Heart left ventricle (tissue), 16 donors: ENCODE measurements at places on chromosomes 11 and 22.
A peak's percentile ranks its signal among the peaks of the same experiment; 100 is the strongest.

GRCh38 chr22:30289980-30290313, 642 bp upstream of the CASTOR1 start:
- DNase-seq, result peak; percentile 18

- no peak for DNase-seq
These were observed 718 bp downstream of the INTS5 start for GRCh38 chr11:62652161-62653006.

- peak; percentile 92 for DNase-seq
These were observed at the start of gene SMARCB1 for GRCh38 chr22:23786752-23787599. SMARCB1 (plus strand) TSS chr22:23786966; CDS start chr22:23787170, 204 bp downstream.

- no peak for DNase-seq
These were observed 2.6 kb upstream of the MS4A2 start for GRCh38 chr11:60085909-60086308.

- no peak for DNase-seq
These were observed 2.5 kb upstream of the CLDN5 start for GRCh38 chr22:19526702-19527111.

- no peak for DNase-seq
These were observed 150.6 kb upstream of the CCDC179 start for GRCh38 chr11:23010790-23011335.

DNA sequence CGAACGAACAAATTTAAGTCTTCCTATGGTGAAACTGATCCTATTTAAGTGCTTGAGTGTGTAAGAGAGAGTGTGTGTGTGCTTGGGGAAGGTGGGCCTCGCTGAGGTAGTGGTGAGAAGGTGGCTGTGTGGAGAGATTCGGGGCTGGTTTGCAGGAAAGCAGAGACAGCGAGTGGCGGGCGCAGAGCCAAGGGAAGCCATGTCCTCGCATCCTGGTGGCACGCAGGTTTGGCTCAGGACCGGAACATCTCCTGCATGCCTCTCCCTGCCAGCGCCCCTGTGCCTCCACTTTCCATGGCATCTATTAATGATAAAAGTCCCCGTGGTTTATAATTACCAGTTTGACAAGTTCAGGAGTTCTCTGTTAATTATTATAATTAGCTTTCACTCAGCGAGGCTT, 383.1 kb upstream of the CADM1 start:
- DNase-seq, result no peak

GRCh38 chr11:69983897-69984438, 94.1 kb upstream of the ANO1 start:
- DNase-seq, result no peak

- DNase-seq, result no peak
These were observed at the start of gene KCNJ4 for GRCh38 chr22:38455076-38455529. KCNJ4 (minus strand) TSS chr22:38455199; CDS start chr22:38428132, 27,067 bp downstream.

GRCh38 chr22:35587447-35587870, 29.7 kb downstream of the MB start:
- DNase-seq, result peak; percentile 91

DNA sequence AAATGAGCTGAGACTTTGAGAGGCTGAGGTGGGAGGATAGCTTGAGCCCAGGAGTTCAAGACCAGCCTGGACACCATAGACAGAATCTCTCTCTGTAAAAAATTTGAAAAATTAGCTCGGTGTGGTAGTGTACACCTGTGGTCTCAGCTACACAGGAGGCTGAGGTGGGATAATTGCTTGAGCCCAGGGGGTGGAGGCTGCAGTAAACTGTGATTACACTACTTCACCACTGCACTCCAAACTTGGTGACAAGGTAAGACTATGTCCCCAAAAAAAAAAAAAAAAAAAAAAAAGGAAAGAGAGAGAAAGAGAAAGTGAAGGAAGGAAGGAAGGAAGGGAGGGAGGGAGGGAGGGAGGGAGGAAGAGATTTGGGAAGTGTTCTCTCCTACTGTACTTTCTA, 25.3 kb downstream of the RRP8 start:
- DNase-seq, result no peak

DNA sequence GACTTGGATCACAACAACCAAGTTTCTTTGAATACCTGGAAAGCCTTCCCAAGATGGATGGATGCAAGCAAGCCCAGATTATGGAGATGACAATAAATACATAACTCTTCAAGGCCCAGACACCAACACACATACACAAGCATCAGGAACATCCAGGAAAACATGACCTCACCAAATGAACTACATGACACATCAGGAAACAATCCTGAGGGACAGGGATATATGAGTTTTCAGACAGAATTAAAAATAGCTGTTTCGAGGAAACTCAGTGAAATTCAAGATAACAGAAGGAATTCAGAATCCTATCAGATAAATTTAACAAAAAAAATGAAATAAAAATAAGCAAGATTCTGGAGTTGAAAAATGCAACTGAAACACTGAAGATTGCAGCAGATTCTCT, 659.4 kb downstream of the METTL15 start:
- no peak for DNase-seq

GRCh38 chr11:34658071-34659015, 37.5 kb downstream of the EHF start:
- DNase-seq, result no peak

DNA sequence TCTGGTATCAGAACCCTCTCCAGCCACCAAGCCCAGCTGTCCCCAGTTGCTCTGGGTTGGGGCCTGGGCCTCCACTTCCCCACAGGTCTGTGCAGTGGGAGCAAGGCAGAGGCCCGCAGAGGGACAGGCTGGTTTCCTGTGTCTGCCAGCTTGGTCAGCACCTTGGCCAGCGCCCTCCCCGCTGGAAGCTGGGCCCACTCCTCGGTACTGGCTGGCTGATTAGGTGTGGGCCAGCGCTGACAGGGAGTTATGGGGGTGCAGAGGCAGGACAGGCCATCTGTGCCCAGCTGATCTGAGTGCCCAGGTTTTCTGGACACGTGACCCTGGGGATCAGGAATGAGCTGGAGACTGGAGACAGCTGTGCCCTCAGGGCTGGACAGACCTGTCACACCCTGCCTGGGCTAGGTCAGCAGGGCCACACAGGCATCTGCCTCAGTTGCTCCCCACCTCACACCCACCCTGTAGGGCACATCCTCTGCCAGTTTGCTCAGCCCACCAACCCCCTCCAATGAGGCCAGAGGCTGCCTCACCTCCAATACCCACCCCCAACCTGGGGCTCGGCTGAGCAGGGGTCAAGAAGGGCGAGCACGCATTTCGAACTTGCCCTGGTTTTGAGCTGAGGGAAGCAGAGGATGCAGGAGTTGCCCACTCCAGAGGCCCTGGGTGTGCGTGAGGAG, 175.3 kb downstream of the IGLL1 start:
- DNase-seq, result peak; percentile 47

DNA sequence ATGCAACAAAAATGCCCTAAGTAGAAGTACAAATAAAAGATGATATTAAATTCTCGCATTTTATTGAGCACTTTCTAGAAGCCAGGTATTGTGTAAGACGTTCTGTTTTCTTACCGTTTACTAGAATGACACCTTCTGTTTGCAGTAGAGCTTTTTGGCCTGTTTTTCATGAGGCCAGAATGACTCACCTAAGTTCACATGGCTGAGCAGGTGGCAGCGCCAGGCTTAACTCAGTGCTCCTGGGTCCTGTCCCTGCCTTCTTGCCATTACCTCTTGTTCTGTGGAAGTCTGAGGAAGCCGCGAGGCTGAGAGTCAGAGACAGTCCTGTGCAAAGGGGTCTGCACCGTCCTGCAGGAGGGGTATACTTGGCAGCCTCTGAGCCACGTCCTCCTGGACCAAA, 113.8 kb downstream of the ATXN10 start:
- DNase-seq, result no peak

DNA sequence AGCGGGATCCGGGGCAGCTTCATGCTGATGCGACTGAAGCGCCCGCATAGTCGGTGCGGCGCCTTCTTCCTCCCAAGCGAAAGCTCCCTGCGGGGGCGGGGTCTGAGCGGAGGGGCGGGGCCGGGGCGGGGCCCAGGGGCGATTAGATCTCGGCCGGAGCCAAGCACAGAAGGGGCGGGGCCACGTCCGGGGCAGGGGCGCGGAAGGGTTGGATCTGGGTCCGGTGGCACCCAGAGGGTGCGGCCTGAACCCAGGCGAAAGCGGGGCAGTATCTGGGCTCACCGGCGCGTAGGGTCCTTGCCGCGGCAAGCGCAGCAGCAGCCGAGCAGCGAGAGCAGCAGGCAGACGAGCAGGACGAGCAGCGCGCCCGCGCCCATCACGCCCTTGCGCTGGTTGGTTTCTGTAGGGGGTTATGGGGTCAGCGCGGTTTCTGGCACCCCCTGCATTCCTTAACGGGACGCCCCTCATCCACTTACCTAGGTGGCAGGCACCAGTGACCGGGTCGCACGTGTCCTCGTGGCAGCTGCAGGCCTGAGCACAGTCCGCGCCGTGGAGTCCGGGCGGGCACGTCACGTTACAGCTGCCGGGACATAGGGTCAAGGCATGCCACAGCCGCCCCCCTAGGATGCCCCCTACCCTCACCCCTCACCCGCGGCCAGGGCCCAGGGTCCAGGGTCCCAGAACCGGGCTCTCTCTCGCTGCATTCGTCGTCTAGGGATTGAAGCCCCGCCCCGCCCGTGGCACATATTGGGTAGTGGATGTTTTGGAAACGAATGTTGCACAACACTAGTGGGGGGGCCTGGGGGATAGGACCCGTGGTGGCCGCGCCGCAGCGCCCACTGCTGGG, 8.1 kb downstream of the SCARF2 start:
- peak; percentile 48 for DNase-seq

- DNase-seq, result peak; percentile 43
These were observed 87.9 kb downstream of the AMBRA1 start for GRCh38 chr11:46505741-46506482.

GRCh38 chr22:42296381-42296853, 26.0 kb upstream of the TCF20 start:
- DNase-seq, result peak; percentile 58

GRCh38 chr22:47309946-47310345, 547.5 kb downstream of the TBC1D22A start:
- DNase-seq, result no peak

- peak; percentile 85 for DNase-seq
These were observed 8.8 kb upstream of the PDGFB start for GRCh38 chr22:39253435-39254070.

- no peak for DNase-seq
These were observed 40.3 kb downstream of the IGF2 start for GRCh38 chr11:2098691-2099515.

DNA sequence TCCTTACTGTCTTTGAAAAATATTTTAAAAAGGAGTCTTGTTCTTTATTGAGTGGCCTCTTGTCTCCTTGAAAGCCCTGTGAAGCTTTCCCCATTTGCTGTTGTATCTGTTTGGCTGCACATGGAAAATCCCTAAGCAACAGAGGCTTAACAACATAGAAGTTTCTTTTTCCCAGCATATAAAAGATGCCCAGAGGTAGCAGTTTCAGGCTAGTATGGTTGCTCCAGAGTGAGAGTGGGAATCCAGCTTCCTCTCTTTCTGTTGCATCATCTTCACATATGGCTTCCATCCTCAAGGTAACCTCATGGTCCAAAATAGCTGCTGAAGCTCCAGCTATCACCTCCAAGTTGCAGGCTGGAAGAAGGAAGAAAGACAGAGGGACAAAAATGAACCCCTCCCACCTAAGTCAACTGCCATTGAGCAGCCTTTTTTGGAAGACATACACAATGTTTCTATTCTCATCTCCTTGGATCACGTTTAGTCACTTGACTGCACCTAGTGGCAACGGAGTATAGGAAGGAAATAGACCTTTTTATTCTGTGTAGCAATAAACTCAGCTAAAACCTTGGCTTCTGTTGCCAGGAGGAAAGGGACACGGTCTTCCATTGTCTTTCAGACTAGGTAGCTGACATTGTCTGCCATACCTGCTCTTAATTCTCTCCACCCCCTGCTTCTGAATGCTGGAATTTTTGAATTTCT, 5.3 kb downstream of the CSF2RB start:
- DNase-seq, result no peak

GRCh38 chr11:123143476-123143875, 51.6 kb downstream of the CLMP start:
- no peak for DNase-seq

DNA sequence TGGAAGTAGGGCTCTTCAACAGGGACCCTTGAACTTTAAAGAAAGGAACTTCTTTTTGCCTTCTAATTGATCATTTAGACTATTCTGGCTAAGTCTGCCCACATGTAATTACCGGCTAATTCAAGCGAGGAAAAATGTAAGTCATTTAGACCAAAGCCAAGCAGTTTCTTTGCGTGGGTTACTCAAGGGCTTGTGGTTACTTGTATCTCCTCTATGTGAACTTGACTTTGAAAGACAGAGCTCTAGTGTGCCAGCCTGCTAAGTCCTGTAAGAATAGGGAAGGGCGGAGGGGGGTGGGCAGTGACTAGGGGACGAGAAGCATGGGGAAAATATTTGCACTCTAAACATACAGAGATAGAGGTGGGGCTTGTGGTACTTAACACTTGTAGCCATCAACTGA, 145.2 kb upstream of the TEAD1 start:
- no peak for DNase-seq

GRCh38 chr11:78927511-78927910, 352.8 kb upstream of the NARS2 start:
- no peak for DNase-seq

GRCh38 chr11:8204596-8204995, 35.8 kb upstream of the RIC3 start:
- DNase-seq, result no peak

GRCh38 chr11:82229341-82229740, 504.3 kb downstream of the FAM181B start:
- DNase-seq, result no peak

DNA sequence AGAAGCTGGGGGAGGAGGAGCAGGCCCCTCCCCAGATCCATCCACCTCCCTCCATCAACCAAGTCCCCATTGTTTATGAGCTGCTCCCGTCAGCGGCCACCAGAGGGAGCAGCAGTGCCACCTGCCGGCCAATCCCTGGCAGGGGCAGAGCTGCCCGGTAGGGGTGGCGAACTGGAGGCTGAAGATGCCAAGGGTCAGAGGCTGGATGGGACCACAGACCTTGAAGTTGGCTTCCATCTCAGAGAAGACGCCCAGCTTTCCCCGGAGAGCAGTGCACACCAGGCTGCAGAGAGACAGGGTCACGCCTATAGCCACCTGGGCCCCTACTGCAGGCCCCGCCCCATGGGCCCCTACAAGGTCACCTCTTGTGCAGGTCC, 3.6 kb downstream of the FIBP start:
- DNase-seq, result peak; percentile 81

DNA sequence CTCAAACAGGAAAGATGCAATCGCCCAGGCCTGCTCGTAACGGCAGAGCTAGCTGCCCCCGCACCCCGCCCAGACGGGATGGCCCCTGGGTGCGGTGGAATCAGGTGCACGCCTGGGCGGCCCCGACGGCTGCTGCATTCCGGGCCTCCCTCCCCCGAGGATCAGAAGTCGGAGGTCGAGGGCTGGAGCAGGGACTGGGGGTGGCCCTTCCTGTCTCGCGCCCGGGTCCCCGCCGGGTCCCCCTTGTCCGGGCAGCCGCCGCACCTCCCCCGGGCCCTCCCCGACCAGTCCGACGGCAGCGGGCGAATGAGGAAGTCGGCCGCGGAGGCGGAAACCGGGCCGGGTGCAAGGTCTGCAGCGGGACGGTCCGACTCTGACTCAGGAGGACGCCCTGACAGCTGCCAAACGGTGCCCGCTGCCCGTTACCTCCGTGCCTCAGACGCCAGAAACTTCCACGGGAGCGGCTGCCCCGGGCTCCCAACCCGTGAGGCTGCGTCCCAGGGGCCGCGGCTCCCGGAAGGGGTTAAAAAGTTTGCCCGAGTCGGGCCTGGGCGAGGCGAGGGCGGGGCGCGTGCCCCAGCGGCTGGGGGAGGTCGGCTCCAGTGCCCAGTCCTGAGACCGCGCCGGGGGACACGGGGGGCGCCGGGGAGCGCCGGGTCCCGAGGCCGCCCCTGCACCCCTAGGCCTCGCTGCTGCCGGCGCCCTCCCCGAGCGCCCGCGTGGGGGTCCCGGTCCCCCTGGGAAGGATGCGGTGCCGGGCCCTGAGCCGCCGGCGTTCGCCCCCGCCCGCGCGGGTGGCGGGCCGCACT, 663 bp downstream of the MYH9 start:
- DNase-seq, result peak; percentile 83

GRCh38 chr11:23851216-23851615, 645.6 kb upstream of the LUZP2 start:
- DNase-seq, result no peak
